ENCODE measurements at places on chromosomes 7 and 10.

- DNase-seq = no peak
Measured at GRCh38 chr7:94059746-94060145, 55.6 kb upstream of the BET1 start.

GRCh38 chr7:34069676-34070075, 164.3 kb downstream of the BMPER start:
- no peak for DNase-seq

GRCh38 chr7:113291058-113291457, 172.7 kb upstream of the SMIM30 start:
- DNase-seq = no peak

- no peak for DNase-seq
Measured at GRCh38 chr7:99373091-99374066, 1.2 kb upstream of the ARPC1B start.

- DNase-seq = no peak
Measured at GRCh38 chr7:155054761-155055160, 15.4 kb upstream of the HTR5A start.

- DNase-seq = no peak
Measured at GRCh38 chr7:4136501-4137110, 545.5 kb upstream of the FOXK1 start.

GRCh38 chr10:93086289-93086688, 12.6 kb downstream of the CYP26A1 start:
- no peak for DNase-seq

- DNase-seq = no peak
Measured at GRCh38 chr10:69179089-69179742, 818 bp upstream of the SUPV3L1 start.

DNA sequence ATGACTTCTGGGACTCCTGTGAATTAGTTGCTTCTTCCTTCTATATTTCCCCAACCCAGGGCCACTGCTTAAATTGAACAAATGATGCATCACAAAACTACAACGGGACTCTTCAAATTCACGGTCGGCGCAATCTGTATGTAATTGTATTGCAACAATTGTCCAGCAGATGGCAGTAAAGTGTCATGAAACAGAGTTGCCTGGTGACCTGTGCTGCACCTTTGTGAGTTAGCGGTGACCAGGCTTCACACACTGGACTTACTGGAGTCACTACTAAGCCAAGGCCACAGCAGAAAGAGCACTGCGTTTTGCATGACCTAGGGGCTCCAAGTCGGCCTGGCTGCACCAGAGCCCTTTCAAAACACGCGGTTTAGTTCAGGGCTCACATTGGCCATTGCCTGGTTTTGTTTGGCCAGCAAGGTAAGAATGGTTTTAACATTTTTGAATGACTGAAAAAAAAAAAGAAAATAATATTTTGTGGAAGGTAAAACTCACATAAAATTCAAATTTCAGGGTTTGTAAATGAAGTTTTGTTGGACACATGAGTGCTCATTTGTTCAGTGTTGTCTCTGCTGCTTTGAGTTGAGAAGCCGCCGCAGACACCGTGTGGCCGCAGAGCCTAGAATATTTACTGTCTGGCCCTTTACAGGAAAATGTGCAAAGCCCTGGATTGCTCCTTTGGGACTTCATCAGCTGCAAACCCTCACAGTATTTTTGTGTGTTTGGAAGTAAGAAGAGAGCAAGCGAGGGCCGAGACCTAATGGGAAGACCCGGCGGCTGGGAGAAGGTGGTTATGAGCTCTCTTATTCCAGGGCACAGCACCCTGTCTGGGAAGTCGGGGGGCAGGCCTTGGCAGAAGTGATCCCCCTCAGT, 23.2 kb upstream of the ZNF32 start:
- DNase-seq = no peak

DNA sequence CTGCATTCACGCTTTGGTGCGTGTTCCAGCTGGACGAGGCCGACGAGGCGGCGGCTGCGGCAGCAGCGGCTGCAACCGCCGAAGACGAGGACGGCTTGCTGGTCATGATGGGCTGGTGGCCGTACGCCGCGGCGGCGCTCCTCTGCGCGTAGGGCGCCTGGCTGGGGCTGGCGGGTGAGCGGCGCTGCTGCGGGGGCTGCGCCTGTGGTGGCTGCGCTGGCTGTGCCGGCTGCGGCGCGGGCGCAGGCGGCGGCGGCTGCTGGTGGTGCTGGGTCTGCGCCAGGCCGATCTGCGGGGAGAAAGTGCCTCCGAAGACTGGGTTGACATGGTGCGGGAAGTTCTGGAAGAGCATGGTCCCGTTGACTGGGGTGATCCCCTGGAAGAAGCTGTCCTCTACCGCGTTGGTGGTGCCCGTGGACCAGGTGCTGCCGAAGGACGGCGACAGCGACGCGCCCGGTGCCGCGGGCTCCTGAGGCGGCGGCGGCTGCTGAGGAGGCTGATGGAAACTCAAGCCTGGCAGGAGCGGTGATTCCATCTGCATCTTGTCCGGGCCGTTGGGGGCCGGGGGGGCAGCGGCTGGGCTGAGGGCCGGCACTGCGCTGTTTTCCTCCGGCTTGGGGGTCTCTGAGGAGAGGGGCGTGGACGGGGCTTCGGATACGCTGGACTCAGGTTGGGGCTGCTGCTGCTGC, 51.1 kb downstream of the CPEB3 start:
- DNase-seq = no peak

DNA sequence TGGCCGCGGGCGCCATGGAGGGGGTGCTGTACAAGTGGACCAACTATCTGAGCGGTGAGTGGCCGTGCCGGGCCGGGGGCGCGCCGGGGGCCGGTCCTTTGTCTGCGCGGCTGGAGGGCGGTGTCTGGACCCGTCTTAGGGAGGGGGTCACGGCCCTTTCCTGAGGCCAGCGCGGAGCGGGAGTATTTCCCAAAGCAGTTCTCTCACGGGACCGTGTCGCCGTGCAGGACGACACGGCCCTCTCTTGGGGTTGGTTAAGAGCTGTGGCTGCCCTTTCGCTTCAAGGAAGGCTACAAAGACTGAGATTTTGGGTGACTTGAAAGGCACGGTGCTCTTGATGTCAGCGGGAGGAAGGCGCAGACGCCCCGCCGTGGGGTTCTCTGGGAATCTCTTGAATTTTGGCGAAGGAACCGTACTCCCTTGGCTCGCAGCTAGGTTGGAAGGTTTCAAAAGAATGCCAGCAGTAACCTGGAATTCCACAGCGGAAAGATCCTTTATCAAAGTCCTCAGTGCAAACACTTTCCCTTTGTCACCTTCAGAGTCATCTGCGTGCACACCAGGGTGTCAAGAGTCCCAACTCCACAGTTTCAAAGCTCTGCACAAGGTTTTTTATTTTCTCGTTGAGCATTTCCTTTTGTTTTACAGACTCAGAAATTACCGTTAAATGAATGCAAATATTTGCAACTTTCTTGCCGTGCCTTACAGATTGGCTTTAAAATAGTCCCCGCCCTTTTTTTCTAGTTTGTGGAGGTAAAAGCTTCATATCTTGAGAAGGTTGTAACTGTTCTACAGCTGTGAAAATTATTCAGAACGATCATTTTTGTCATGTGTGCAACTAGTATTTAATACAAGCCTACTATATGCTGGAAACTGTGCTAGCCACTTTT, 780 bp downstream of the PLEKHA8 start:
- DNase-seq = no peak

GRCh38 chr7:36096460-36097095, 56.5 kb upstream of the EEPD1 start:
- DNase-seq = no peak

- DNase-seq = no peak
Measured at GRCh38 chr10:60606343-60607080, 171.8 kb upstream of the CDK1 start.

DNA sequence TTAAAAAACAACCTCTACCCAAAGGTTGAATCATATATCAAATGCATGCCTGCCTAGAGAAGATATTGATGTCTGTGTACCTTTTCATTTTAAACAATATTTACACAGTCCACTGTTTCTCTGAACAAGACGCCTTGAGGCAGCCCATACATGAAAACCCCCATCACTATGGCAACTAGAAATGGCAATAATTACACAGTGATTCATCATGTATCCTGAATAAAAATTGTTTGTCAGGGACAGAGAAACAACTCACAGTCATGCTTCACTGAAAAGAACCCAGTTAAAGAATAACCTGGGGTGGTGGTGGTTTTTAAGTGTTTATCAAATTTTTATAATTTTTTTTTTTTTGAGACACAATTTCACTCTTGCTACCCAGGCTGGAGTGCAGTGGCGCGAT, 19.7 kb downstream of the DNAJC12 start:
- DNase-seq = no peak

DNA sequence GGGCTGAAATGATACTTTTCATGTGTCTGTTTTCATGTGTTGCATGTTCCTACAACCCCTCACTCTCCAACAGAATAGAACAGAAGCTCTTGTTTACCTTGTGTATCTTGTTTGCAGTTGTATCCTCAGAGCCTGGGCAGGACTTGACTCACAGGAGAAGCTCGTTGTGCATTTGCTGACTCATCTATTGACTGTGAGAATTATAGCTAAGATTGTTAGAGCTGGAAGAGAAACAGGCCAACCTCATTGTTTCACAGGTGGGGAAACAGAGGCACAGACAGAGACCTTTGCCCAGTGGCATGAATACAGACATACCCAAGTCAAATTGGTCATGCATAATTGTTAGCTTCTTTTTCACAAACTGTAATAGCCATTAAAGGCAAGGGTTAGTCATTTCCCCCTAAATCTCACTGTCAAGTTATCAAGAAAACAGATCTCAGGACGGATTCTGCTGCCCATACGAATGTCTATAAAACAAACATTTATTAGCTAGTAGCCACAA, 4.6 kb upstream of the TSPAN15 start:
- DNase-seq = no peak

All from right renal pelvis (tissue), 4 donors.